Naive thymus-derived CD4-positive, alpha-beta T cell (primary cell): ENCODE measurements at places on chromosomes 11 and 22.

GRCh38 chr22:47304191-47304831, 541.9 kb downstream of the TBC1D22A start:
- no peak for DNase-seq

DNA sequence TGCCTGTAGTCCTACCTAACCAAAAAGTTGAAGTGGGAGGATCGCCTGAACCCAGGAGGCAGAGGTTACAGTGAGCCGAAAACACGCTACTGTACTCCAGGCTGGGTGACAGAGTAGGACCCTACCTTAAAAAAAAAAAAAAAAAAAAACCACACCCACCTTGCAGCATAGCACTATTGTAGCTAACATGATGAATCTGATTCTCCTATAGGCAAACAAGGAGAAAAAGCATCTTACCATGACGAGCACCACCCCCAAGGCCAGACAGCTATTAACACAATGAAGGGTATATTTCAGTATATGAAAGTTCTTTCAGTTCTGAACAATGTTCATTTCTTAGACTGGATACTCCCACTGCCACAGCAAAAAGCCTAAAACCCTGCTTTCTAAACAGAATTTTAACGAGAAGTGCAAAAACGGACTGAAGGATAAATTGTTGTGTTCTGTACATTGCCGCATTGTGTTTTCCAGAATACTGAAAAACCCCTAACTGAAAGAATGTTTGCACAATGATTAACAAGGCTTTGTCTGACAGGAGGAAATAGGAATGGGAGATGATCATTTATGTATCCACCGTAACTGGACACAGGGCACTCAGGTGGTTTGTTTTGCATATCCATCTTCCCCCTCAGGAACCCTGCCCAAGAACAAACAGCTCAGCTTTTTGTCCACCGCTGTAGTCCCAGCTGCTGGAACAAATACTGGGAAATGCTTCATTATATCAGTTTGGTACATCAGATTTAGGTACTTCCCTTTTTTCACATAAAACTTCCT, 8.9 kb downstream of the PISD start:
- DNase-seq: no peak

- no peak for DNase-seq
Measured at GRCh38 chr11:45617871-45618601, 47.4 kb downstream of the CHST1 start.

DNA sequence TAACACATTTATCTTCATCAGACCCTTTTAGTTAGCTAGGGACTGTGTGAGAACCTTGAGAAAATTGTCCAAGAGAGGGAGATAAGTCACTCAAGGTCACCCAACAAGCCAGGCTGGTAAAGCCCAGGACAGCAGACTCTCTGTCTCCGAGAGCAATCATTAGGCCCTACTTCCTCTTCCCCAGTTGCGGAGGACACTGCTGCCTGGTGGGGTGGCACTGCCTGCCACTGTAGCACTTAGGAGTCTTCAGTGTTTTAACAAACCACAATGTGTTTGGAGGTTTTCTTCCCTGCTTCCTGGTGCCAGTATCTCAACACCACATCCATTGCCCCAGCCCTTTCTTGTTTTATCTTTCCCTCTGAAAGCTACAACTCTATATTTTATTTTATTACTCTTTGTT, 132.1 kb upstream of the LDLRAD3 start:
- no peak for DNase-seq

DNA sequence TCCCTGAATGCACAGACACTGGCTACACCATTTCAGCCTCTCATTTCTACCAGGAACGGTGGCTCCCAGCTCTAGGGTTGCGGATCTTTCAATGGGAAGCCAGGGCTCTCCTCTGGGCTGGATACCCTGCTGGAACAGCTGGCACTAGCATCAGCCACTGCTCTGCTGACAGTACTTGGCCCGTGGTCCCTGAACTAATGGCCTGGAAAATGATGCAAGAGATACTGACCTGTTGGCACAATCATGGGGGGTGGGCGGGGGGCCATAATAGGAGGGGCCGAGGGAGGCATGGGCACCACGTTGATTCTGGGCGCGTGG, 10.7 kb upstream of the TBC1D10A start:
- DNase-seq: no peak

GRCh38 chr11:128462922-128463321, 124.4 kb downstream of the ETS1 start:
- DNase-seq: no peak

DNA sequence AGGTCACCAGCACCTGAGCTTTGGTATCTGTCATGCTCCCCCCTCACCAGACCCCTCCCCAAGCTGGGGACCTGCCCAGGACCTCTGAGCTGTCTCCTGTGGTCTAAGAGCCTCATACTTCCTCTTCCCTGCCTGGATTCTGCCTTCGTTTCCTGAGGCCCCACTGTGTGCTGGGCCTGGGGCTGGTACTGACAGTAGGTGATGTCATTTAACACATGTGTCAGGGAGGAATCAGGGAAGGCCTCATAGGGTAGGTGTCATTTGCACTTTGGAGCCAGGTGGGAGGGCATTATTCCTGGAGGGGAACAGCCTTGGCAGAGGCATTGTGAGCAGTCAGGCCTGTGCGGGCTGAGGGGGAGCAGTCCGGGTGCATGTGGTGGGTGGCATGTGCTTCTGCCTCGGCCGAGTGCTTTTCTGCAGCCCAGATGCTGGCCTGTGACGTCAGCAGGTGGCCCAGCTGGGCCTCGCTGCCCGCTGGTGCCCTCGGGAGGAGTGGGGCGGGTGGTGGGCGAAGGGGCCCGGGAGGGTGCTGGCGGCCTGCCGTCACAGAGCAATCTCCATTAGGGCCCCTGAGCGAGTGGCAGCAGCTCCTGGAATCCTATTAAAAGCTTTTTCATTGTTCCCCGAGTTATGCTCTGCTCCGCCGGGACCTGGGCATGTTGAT, 9.1 kb downstream of the FLRT1 start:
- DNase-seq: no peak

GRCh38 chr11:110909336-110909735, 197.1 kb upstream of the ARHGAP20 start:
- no peak for DNase-seq

DNA sequence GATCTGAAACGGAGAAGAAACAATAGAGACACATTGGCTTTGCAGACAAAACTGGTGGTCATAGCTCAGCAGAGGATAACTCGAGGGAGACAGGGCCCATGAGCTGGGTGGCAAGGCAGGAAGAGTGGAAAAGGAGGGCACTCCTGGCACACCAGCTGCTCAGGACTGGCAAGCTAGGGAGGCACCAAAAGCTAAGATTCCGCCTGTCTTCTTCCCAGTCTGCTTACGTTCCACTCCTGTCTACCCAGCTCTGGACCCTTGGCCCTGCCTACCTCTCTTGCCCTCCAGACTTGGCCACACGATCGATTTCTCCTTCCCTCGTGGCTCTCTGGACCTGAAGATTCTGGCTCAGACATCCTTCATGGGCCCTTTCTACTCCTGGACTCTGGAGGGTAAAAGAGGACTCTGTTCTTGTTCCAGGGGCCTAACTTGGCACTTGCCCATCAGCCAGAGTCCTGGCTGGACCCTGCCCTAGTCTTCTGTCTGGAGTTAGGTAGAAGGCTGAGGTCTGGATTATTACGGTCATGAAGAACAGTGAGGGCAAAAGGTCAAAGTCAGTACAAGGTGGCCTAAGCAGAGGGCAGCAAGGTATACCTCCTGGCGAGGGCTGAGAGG, 115.2 kb upstream of the PITPNB start:
- no peak for DNase-seq

GRCh38 chr11:128627666-128628324, 40.4 kb upstream of the ETS1 start:
- DNase-seq: no peak

GRCh38 chr11:70481625-70482528, 83.5 kb downstream of the CTTN start:
- DNase-seq: no peak

DNA sequence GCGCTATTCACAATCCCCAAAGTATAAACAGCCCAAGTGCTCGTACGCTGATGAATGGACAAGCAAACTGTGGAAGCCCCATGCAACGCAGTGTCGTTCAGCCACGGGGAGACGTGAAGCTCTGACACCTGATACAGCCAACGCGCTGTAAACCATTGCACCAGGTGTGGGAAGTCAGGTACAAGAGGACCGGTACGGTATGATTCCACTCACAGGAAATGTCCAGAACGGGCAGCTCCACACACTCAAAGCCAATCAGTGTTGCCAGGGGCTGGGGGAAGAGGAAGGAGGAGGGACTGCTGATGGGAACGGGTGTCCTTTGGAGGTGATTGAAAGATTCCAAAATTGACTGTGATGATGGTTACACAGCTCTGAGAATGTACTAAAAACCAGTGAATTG, 64.5 kb downstream of the BRD1 start:
- no peak for DNase-seq

DNA sequence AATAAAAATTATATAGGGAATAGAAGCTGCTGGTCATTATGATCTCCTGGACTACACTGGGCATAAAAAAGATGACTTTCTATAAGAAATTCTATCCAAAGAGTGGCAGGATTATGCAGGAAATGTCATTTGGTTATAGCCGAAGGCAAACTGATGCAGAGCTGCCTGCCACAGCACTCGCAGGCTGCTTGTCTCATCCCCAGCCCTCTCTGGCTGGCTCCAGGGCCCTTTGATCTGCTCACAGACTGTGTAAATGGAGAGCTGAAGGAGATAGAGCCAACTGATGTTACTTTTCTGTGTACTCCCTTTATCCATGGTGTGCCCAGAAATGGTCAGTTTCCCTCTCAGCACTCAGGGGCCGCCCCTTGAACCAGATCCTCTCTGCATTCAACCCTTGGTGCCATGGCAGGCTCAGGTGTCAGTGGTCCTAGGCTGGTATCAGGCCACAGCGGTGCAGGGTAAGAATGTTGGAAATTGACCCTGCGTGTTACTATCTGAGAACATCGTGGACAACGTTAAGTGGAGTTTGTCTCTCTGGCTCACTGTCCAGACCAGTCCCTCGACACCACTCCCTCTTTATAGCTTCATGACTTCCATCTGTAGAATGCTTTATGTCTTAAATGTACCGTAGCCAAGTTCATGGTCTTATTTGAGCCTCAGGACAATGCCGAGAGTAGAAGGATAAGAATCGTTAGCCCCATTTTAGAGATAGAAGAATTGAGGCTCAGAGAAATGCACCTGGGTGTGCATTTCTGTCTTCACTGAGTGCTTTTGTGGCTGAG, 27.8 kb downstream of the TEAD1 start:
- no peak for DNase-seq

- DNase-seq: no peak
Measured at GRCh38 chr11:64716473-64717267, 6.3 kb downstream of the NRXN2 start.

DNA sequence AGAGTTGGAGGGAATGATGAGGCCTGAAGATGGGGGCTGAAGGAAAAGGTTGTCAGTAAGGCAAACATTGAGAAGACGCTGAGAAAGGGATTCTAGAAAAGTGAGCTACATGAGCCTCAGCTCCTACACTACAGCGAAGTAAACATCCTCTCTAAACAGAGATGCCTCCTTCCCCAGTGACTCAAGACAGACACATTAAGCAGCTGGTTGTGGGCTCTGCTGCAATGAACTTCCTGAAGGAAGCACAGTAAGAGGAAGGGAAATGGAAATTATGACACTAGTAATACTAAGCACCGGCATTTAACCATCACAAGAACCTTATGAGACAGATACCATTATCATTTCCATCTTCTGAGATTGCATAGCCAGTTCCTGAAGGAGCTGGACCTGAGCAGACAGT, 190.5 kb downstream of the C11orf87 start:
- DNase-seq: no peak

GRCh38 chr11:30741039-30741550, 154.9 kb upstream of the MPPED2 start:
- DNase-seq: no peak

DNA sequence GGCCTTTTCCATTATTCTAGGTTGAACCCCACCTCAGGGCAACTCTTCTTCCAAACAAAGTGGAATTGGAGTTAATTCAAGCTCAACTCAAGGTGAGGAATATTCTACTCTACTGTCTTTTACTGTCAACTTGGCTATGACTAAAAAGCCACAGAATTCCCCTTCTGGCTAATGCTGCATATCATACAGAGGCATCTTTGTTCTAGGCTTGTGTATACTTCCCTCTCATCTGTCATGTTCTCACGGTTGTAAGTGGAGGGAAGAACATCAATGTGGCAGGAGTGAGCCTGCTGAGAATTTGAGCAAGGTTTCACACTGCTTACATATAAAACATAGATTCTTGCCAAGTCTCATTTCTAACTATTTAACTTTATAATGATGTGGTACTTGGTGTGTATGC, 921.4 kb upstream of the CNTN5 start:
- DNase-seq: no peak

DNA sequence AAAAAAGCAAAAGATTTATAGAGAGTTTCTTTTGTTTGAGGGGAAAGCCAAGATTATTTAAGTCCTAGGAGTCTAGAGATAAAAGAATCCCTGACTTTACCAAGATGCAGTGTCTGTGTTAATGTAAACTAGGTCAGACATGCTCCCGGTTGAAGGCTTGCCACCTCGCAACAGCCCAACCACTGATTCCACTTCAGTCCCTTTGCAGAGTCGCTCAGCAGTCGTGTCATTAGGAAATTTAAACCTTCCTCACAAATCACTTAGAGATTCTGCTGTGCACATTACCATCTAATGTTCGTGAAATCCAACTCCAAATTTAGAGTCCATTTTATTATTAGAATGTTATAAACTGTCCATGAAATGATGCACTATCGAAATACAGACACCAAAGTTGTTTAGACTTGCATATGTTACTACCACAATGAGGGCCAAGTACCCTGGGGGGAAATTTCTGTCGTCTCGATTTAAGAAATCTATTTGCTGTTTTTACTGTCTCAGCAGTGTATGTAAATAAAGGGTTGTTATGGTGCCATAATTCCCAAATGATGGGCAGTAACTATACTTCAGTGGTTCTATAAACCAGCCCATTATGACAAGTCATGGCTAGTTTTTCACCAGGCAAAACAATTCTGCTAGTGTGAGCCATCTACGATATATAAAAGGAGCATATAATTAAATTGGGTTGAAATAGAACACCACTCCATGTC, 101.4 kb upstream of the MTNR1B start:
- DNase-seq: no peak

DNA sequence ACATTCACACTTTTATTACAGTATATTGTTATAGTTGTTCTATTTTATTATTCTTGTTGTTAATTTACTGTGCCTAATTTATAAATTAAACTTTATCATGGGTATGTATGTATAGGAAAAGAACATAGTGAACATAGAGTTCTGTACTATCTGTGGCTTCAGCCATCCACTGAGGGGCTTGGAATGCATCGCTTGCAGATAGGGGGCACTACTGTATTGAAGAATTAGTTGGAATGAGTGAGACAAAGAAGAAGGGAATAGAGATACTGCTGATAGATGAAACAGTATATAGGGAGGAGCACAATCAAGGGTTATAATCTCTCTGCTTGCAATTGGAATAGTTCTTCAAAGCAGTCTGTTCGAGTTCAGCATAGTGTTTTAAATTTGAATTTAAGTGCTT, 432.2 kb downstream of the RAB38 start:
- DNase-seq: no peak

DNA sequence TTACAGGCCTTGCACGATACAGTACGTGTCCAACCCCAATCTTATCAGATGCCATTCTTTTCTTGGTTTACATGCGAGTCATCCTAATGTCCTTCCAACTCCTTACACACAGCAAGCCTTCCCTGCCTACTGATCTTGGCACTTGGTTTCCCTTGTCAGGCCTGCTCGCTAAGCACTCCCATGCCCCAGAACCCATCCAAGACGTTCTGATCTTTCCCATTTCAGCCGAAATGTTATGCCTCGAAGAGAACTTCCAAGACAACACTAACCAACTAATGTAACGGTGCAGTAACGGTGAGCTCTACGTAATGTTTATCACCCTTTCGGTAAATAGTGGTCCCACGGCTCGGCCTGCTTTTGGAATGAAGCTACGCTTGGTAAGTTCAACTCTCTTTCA, 521 bp downstream of the PES1 start:
- no peak for DNase-seq
